ENCODE measurements at places on chromosomes 11 and 22. TPM values are rescaled to one million over a fixed set of nuclear protein-coding genes. Genes with fewer than 3 reads are reported as not detected.

- DNase-seq = no peak
These were observed 9.9 kb upstream of the IGLL5 start for GRCh38 chr22:22877523-22878210.

- no peak for DNase-seq
These were observed 41.0 kb downstream of the TMPRSS5 start for GRCh38 chr11:113664981-113665710.

- DNase-seq = peak; percentile 38
These were observed 929 bp downstream of the PRDM10 start for GRCh38 chr11:130001461-130002351.

Gene MYOD1
- polyA plus RNA-seq = 3.6 TPM

GRCh38 chr11:41456269-41456668, 3.2 kb downstream of the LRRC4C start:
- DNase-seq = no peak

Gene FAM118B
- polyA plus RNA-seq = 32.2 TPM

DNA sequence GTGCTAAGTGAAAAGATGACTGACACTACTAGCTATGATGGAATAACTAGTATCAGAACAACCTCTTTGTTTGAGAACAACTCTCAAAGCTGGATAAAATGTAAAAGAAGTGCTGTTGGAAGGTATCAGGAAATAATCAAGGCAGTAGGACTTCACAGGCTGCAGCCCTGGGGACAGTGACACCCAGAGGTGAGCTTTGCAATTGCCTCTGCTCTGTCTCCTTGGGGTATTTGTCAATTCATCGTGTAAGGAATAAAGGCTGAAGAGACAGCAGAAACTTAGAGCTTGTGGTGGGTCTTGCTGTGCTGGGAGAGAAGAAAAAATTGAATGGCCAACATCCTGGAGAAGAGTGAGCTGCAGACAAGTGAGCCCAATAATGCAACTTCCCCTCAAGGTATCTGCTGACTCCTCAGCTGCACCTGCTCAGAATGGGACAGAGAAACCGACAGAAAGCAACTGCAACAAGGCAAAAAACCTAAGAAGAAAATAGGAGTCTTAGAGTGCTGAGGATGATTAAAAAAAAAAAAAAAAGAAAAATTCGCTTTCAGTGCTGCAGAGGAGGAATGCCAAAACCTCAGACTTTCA, 141.1 kb downstream of the RCN1 start:
- no peak for DNase-seq

GRCh38 chr11:90197377-90197776, 25.5 kb downstream of the CHORDC1 start:
- no peak for DNase-seq

- peak; percentile 50 for DNase-seq
These were observed 141.2 kb upstream of the TIMP3 start for GRCh38 chr22:32660292-32660691.

- no peak for DNase-seq
These were observed 353.2 kb upstream of the TENM4 start for GRCh38 chr11:79794057-79794456.

- no peak for DNase-seq
These were observed 621.2 kb downstream of the NTM start for GRCh38 chr11:131991606-131992005.

DNA sequence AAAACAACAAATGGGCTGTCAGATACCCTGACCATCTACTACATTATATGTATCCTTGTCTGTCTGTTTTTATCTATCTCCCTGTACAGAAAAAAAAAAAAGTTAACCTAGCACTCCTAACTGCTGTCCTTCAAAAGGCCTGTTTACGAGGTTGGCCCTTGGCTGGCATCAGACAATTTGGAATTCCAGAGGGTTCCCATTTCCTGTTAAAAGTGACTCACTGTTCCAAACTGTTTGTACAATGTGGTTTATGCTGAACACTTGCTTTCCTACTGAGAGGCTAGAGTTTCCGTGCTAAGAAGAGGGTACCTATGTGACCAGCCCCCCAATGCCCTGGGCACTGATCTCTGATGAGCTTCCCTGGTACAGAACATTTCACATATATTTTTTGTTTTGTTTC, 65.9 kb upstream of the HMGXB4 start:
- no peak for DNase-seq

Gene ZNF280A
- polyA plus RNA-seq = not detected

Gene DNAJB7
- polyA plus RNA-seq = 1.2 TPM

- DNase-seq = peak; percentile 91
These were observed at the start of gene CTSC for GRCh38 chr11:88337181-88337986. TSS of gene CTSC (minus strand) at chr11:88337736. CDS start at chr11:88337672, 64 bp downstream.

All from right lung (tissue), 10 donors.